ENCODE measurements at places on chromosomes 6 and 20. TPM values are rescaled to one million over a fixed set of nuclear protein-coding genes. Genes with fewer than 3 reads are reported as not detected.
A peak's percentile ranks its signal among the peaks of the same experiment; 100 is the strongest.

GRCh38 chr6:112409311-112409710, 62.2 kb downstream of the RFPL4B start:
- DNase-seq = no peak
- H3K27me3 ChIP-seq = no peaks in the 10 kb centered on the region
- H3K36me3 ChIP-seq = no peaks in the 10 kb centered on the region
- no peak overlapping the region for H3K27ac ChIP-seq
- no peaks in the 10 kb centered on the region for H3K4me1 ChIP-seq

DNA sequence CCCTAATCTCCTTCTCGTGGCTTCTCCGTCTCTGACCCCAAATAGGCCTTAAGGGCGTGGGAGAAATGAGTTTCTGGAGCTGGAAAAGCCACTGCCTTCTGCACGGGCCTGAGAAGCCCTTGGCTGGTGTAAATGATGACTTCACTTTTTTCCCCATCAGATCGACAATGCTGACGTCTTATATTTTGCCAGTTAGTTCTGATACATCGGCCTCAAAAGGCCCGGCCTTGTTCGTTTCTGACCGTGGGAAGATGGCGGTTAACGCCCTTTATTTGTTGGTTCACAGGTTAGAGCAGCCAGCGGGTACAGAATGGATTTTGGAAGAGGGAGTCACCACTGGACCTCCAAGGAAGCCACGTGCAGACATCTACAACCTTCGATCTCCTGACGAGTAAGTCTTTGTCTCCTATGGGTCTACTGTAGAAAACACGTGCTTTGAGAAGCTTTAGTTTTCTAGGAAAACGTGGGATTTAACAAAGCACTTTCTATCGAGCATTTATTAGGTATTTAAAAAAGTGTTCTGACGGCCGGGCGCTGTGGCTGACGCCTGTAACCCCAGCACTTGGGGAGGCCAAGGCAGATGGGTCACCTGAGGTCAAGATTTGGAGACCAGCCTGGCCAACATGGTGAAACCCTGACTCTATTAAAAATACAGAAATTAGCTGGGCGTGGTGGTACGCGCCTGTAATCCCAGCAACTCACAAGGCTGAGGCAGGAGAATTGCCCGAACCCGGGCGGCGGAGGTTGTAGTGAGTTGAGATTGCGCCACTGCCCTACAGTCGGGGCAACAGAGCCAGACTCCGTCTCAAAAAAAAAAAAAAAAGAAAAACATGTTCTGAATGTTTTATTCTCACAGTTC, 1.2 kb upstream of the ZNFX1 start:
- peak overlapping the region; percentile 95 for H3K27ac ChIP-seq
- peaks cover 41% of the 10 kb centered on the region for H3K36me3 ChIP-seq
- no peaks in the 10 kb centered on the region for H3K27me3 ChIP-seq
- no peak for DNase-seq
- peak overlapping the region; percentile 80 for H3K4me3 ChIP-seq

GRCh38 chr6:136791296-136792094, 782 bp downstream of the MAP3K5 start:
- peak; percentile 38 for DNase-seq
- H3K4me3 ChIP-seq = peak overlapping the region; percentile 100
- peak overlapping the region; percentile 97 for H3K27ac ChIP-seq
- peaks cover 28% of the 10 kb centered on the region for H3K4me1 ChIP-seq
- peaks cover 10% of the 10 kb centered on the region for H3K36me3 ChIP-seq

- DNase-seq = no peak
- H3K27ac ChIP-seq = no peak overlapping the region
- no peaks in the 10 kb centered on the region for H3K36me3 ChIP-seq
- H3K4me3 ChIP-seq = no peak overlapping the region
- H3K4me1 ChIP-seq = no peaks in the 10 kb centered on the region
- H3K27me3 ChIP-seq = no peaks in the 10 kb centered on the region
Observed at GRCh38 chr6:15184441-15184861, 61.4 kb upstream of the JARID2 start.

DNA sequence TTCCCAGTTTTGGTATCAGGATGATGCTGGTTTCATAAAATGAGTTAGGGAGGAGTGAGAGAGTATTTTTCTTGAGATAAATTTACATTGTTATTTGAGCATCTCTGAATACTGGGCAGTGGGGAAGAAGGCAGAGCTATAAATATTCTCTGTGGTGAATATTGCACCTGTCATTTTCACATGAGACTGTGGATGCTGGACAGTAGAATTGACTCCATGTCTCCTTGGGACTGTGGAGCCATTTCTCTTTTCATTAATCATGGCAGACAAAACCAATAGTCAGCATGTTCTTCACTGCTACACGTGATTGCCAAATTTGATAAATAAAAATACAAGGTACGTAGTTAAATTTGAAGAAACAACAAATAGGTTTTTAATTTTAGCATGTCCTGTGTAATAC, 81.2 kb upstream of the PHACTR1 start:
- no peaks in the 10 kb centered on the region for H3K27me3 ChIP-seq
- no peak overlapping the region for H3K27ac ChIP-seq
- no peaks in the 10 kb centered on the region for H3K4me1 ChIP-seq
- H3K36me3 ChIP-seq = no peaks in the 10 kb centered on the region
- DNase-seq = no peak

The KCNQ5 gene
- 10.6 TPM for total RNA-seq

DNA sequence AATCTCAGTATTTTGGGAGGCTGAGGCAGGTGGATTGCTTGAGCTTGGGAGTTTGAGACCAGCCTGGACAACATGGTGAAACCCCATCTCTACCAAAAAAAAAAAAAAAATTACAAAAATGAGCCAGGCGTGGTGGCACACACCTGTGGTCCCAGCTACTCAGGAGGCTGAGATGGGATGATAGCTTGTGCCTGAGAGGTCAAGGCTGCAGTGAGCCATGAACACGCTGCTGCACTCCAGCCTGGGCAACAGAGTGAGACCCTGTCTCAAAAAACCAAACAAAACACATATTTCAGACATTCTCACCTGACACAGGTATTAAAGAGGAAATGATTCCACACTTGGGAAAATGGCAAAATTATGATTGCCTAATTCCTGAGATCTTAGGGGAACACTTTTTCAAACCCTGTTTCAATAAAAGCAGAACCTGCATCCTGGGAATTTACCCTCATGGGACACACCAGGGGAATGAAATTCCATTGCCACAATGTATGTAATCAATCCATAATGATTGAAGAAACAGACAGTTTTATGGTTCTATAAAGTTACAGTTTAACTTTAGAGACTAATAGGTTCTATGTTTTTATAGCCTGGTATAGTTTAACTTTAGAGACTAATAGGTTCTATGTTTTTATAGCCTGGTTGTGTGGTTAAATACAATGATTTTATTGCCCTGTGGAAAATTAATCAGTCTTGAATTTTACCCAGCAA, 29.6 kb upstream of the DNAAF9 start:
- no peak overlapping the region for H3K27ac ChIP-seq
- no peaks in the 10 kb centered on the region for H3K27me3 ChIP-seq
- H3K4me1 ChIP-seq = no peaks in the 10 kb centered on the region

The MYCT1 gene
- not detected for total RNA-seq

DNA sequence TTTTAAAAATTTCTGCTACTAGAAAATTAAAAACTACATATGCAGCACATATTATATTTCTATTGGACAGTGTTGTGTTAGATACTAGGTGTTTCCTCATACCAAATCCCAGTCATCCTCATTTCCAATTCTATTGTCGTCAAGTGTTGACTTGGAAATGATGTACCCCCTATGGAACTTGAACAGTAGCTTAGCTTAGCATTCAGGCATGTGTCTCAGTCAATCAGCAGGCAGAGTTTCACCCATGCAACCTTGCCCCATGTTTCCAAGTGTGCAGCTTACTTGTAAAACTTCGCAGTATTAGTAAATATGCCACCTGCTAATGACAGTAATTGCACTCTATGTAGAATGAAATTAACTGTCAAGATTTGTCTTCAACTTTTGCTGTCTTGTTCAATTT, 59.5 kb downstream of the SAMD3 start:
- no peak overlapping the region for H3K4me3 ChIP-seq
- DNase-seq = no peak
- H3K36me3 ChIP-seq = peaks cover 20% of the 10 kb centered on the region
- no peak overlapping the region for H3K27ac ChIP-seq

- H3K4me3 ChIP-seq = no peak overlapping the region
- no peaks in the 10 kb centered on the region for H3K27me3 ChIP-seq
- no peak overlapping the region for H3K27ac ChIP-seq
- no peaks in the 10 kb centered on the region for H3K4me1 ChIP-seq
- H3K36me3 ChIP-seq = no peaks in the 10 kb centered on the region
Observed at GRCh38 chr6:150198532-150198931, 55.7 kb downstream of the PPP1R14C start.

- H3K27me3 ChIP-seq = peaks cover 15% of the 10 kb centered on the region
- H3K4me1 ChIP-seq = peaks cover 10% of the 10 kb centered on the region
- DNase-seq = peak; percentile 33
- no peak overlapping the region for H3K27ac ChIP-seq
- H3K4me3 ChIP-seq = peak overlapping the region; percentile 51
Observed at GRCh38 chr6:26501482-26501986, 1.4 kb downstream of the BTN1A1 start.

- peaks cover 12% of the 10 kb centered on the region for H3K4me1 ChIP-seq
- H3K27ac ChIP-seq = peak overlapping the region; percentile 70
- DNase-seq = peak; percentile 16
- no peaks in the 10 kb centered on the region for H3K27me3 ChIP-seq
Observed at GRCh38 chr6:30884521-30885480, 482 bp downstream of the DDR1 start.

The CST4 gene
- not detected for total RNA-seq

DNA sequence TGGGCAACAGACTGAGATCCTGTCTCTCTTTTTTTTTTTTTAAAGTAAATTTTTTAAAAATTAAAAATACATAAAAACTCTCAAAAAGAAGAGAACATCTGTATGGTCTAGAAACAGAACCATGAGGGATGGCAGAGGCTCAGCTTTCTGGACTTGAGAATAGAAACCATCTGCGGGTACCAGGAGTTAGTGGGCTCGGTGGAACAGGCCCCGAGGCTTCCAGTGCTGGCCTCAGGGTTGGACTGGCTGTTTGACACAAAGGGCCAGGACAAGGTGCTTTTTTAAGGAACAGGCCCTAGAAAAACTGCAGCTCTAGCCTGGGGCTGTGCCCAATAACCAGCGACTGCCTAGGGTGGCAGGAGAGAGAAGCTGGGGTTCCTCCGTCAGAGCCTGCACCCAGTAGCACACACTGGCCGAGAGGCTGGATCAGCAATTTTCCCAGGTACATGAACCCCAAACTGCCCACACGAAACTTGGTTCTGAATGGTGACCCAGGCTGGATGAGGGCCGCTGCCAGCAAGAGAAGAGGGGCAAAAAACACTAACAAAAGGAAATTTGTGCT, 131.0 kb upstream of the OLIG3 start:
- no peaks in the 10 kb centered on the region for H3K36me3 ChIP-seq
- no peaks in the 10 kb centered on the region for H3K27me3 ChIP-seq
- DNase-seq = no peak
- no peak overlapping the region for H3K4me3 ChIP-seq
- no peaks in the 10 kb centered on the region for H3K4me1 ChIP-seq

- no peak for DNase-seq
- peaks cover 19% of the 10 kb centered on the region for H3K36me3 ChIP-seq
- no peak overlapping the region for H3K27ac ChIP-seq
- no peaks in the 10 kb centered on the region for H3K27me3 ChIP-seq
- no peaks in the 10 kb centered on the region for H3K4me1 ChIP-seq
Observed at GRCh38 chr20:4697189-4697830, 24.4 kb upstream of the PRND start.

The POLH gene
- total RNA-seq = 10.3 TPM

DNA sequence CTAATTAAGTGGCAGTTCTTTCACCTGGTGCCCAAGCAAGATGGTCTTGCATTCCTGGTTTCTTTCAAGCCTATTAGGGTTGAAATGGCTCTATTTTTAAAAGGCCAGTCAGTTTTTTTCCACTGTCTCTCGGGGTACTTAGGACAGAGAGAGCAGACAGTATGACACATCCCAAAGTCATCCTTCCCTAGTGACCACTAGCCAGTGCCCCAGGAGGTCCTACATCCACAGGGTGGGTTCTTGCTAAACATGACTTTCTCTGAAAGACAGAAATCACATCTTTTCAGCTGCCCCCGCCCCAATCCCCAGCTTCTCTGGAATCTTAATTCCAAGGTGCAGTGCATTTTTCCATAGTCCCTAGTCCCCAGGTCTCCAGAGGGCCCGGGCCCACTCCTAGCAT, 192.4 kb downstream of the SLC24A3 start:
- DNase-seq = no peak
- no peak overlapping the region for H3K4me3 ChIP-seq
- no peaks in the 10 kb centered on the region for H3K4me1 ChIP-seq
- no peaks in the 10 kb centered on the region for H3K27me3 ChIP-seq
- H3K36me3 ChIP-seq = no peaks in the 10 kb centered on the region
- H3K27ac ChIP-seq = no peak overlapping the region

- no peaks in the 10 kb centered on the region for H3K4me1 ChIP-seq
- no peak for DNase-seq
- no peaks in the 10 kb centered on the region for H3K27me3 ChIP-seq
Observed at GRCh38 chr6:88492824-88493223, 326.7 kb upstream of the CNR1 start.

The KCNK5 gene
- total RNA-seq = not detected

- no peaks in the 10 kb centered on the region for H3K27me3 ChIP-seq
- no peak overlapping the region for H3K27ac ChIP-seq
- DNase-seq = no peak
- peaks cover 20% of the 10 kb centered on the region for H3K4me1 ChIP-seq
- H3K4me3 ChIP-seq = no peak overlapping the region
- peaks cover 4% of the 10 kb centered on the region for H3K36me3 ChIP-seq
Observed at GRCh38 chr20:50541606-50542041, 31.4 kb downstream of the PTPN1 start.

The IL17A gene
- total RNA-seq = not detected

DNA sequence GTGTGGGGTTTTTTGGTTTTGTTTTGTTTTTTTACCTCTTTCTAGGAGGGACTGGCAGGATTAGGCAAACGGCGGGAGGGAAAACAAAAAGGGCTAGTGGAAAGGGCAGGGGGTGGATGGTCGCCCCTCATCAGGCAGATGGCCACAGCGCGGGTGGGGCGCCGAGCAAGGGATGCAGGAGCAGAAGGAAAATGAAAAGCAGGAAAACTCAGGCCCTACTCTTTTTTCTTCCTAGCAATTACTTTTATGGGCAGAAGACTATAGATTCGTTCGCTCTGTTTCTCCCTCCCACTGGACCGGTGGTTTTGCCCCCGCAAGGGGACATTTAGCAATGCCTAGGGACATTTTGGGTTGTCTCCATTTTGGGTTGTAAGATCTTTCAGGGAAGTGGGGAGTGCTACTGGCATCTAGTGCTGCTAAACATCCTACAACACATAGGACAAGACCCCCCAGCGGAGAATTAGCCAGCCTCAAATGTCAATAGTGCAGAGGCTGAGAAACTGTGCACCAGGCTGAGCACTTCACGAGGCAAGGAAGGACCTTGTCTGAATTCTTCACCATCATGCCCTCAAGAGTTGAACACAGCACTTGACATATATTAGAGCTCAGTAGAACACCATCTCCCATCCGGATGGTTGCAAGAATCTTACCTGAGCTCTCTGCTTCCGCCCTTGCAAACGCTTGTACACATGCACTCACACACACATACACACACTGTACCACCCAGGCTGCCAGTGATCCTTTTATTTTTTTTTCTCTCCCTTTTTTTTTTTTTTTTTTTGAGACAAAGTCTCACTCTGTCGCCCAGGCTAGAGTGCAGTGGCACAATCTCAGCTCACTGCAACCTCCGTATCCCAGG, 4.8 kb upstream of the ZMYND8 start:
- no peak for DNase-seq
- H3K27me3 ChIP-seq = no peaks in the 10 kb centered on the region
- peaks cover 46% of the 10 kb centered on the region for H3K4me1 ChIP-seq
- H3K27ac ChIP-seq = no peak overlapping the region
- H3K4me3 ChIP-seq = no peak overlapping the region

The SLC22A3 gene
- not detected for total RNA-seq
